ENCODE measurements at places on chromosomes 4 and X.
A peak's percentile ranks its signal among the peaks of the same experiment; 100 is the strongest.

DNA sequence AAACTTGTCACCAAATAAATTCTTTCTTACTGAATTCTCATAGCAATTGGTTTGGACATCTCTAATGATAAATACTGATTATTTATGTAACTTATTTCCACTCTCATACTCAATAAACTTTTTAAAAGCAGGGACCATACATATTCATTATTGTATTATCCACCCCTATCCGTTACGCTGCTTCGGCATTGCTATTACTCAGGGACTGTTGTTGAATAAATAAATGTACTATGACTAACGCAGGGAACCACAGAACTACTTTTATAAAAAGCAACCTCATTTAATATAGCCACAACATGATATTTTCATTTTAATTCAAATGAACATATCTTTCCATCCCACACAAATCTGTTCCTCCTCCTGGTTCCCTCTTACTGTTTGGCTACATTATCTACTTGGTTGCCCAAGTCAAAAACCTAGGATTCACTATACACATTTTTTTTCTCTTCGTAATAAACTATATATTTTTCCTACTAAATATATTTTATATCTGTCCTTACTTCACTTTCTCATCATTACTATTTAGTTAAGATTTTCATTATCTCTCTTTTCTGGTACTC lies 14.9 kb upstream of the ANKRD50 start:
- no peak for DNase-seq

- DNase-seq: no peak
Measured at GRCh38 chr4:116755051-116755450, 330.3 kb downstream of the TRAM1L1 start.

DNA sequence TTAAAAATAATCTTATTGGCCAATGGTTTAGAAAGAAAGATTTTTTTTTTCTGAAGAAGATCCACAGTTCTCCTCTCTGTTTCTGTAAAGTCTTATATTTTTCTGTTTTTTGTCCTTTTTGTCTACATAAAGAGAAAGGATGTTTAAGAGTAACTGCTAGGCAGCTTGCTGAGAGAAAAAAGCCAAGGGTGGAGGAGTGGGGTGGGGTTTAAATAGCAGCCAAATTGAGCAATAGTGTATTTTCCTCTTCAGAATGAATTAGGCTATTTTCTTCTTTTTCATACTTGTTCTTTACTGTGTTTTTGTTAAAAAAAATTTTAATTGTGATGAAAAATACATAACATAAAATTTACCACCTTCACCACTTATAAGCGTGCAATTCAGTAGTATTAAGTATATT lies 224.6 kb downstream of the SOWAHB start:
- no peak for DNase-seq

DNA sequence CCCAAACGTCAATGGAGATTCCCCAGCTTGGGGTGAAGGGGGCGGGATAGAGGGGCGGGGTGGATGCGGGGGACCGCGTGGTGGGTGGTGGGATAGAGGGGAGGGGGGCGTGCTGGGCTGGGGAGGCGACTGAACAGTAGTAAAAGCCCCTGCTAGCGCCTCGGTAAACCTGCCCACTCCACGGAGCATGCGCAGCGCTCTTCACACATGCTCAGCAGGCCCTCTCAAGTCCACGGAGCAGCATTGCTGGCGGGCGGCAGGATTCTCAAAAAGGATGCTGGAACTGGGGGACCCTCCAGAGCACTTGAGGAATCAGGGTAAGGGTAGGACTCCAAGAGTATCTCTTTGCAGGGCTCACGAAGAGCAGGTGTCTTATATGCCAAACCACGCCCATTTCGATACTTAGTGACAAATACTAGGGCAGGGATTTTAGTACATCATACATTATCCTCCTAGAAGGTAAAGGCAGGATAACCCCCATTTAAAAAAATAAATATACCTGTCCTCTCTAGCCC lies 378 bp upstream of the RPS6KA6 start:
- DNase-seq: no peak

DNA sequence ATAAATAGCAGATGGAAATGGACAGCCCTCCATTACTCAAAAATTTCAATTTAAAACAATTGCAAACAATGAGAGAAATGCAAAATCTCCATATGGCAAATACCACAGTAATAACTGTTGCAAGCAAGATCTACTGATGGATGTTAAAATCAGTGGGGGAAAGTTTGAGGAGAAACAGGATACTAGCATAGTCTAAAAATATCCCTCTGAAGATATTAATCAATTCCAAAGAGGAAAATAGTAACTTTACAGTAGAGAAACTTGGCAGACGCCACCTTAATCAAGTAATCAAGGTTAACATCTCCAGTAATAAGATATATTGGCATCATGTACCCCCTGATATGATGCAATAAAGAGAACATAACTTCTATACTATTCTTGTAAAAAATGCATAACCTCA lies 344.8 kb downstream of the ZNF674 start:
- no peak for DNase-seq

- DNase-seq: no peak
Measured at GRCh38 chr4:72340803-72341431, 228.1 kb downstream of the ADAMTS3 start.

DNA sequence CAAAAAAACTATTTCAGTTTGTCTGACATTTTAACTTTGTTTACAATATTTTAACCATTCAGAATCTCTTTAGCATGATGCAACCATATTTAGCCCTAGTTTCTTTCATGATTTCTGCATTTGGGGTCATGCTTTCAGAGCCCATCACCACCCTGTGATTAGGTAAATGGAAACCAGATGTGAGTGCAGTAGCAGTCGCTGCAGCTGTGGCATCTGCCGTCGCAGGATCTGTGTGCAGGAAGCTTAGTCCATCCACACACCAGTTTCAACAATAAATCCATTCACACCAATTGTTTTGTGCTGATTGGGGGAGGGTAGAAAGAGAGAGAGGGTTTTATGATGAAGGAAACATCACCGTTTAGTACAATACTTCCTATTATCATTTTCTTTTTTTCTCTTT lies 130.5 kb downstream of the CPEB2 start:
- DNase-seq: no peak

GRCh38 chrX:49272421-49272820 lies 2.8 kb downstream of the PPP1R3F start:
- no peak for DNase-seq

- no peak for DNase-seq
Measured at GRCh38 chr4:152044331-152045036, 283.7 kb upstream of the GATB start.

DNA sequence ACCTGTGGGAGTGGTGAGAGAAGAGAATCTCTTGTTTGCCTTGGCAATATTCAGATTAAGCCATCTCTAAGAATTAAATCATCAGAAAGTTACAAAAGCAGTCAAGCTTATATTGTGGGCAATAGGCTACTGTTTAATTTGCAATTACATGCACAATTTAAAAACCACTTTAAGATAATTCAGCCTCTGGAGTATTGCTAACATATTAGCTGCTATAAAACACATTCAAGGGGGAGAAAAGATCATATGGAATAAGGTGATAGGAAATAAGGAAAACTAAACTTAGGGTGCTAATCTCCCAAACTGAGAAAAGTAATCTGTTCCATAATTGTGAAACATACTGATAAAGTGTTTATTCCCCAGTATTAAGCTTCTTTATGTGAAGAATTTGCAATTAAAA lies 103.9 kb downstream of the ARAP2 start:
- DNase-seq: no peak

DNA sequence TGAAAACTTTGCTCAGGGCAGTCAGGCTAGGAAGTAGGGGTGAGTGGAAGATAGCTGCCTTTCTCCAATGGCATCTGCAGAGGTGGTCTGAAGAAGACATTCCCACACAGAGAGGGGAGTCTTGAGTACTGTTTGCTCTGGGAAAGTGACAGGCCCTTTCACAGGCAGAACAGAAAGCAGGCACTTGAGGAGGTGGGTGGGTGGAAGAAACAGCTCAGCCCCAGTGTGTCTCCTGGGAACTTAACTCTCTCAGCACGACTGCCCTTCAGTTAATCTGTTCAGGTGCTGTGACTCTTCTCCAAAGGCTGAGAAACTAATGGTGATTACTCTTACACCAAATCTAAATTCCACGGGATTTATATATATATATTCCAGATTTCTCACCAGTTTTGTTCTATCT lies 28.3 kb downstream of the ENOPH1 start:
- DNase-seq: no peak

- DNase-seq: no peak
Measured at GRCh38 chrX:41192880-41193279, 107.6 kb downstream of the USP9X start.

- no peak for DNase-seq
Measured at GRCh38 chr4:183830438-183830985, 74.6 kb upstream of the STOX2 start.

- DNase-seq: no peak
Measured at GRCh38 chr4:22721204-22721603, 28.5 kb downstream of the GBA3 start.

- no peak for DNase-seq
Measured at GRCh38 chr4:13633671-13634070, 6.1 kb upstream of the BOD1L1 start.

- DNase-seq: no peak
Measured at GRCh38 chrX:44889824-44890223, 16.8 kb downstream of the KDM6A start.

DNA sequence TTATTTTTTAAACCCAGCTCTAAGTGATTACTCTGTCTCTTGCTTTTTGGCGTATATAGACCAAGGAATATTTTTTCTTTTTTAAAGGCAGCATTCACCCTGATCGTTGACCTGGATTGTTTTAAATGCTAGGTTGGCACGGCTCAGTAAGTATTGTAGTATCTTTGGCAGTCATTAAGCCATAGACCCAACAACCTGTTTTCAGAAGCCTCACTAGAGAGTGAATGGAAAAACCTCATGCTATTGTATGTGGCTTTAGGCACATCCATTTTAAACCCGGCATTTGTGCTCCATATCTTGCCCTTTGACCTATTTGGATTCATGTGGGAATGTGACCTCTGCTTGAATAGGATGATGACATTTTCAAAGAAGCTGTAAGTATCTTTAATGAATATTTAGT lies 183.9 kb downstream of the SNCA start:
- no peak for DNase-seq

GRCh38 chrX:30301208-30301607 lies 8.0 kb downstream of the NR0B1 start:
- no peak for DNase-seq

DNA sequence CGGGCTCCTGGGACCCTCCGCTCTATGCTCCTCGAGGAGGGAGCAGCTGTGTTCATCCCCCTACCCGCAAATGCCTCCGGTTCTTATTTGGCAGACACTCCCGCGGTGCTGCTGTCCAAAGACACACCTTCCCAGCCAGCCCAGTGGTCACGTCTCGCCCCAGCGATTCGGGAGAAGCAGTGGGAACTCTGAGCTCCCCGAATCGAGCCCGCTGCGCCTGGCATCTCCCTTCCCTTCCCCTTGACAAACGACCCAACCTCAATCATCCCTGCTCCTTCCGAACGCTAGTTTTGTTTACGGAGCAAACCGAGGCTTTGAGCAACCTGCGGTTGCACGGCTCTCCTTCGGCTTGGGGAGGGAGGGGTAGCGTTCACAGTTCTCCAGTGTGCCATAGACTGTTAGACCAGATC lies 317 bp upstream of the FRMPD4 start:
- no peak for DNase-seq

GRCh38 chrX:56975611-56976010 lies 19.7 kb downstream of the SPIN3 start:
- no peak for DNase-seq

DNA sequence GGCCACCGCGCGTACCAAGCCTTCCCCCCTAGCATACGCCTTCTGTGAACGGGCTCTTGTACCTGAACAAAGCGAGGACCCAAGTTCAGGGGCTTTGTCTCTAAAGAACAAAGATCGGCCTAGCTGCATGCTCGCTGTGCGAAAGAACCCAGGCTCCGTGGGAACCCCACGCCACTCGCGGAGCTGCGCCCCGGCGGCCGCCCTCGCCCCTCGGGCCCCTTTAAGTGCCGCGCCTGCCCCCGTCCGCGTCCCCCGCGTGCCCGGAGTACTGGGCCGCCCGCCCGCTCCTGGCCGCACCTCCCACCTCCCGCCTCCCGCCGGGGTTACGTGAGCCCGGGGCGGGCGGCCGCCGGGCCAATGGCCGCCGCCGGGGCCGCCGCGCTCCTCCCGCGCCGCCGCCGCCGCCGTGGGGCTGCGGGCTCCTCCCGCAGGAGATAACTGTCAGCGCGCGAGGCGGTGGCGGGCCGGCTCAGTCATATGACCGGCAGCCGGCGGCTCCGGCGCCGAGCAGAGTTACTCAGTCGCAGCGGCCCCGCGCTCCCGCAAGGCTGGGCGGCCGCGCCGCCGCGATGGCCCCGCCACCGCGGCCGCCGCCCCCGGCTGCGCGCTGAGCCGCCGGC lies at the start of gene FNIP2:
FNIP2 (plus strand) TSS at position 472 of the 620 bp plus-strand sequence. CDS start 187 bp downstream, outside the sequence.
- peak; percentile 61 for DNase-seq

DNA sequence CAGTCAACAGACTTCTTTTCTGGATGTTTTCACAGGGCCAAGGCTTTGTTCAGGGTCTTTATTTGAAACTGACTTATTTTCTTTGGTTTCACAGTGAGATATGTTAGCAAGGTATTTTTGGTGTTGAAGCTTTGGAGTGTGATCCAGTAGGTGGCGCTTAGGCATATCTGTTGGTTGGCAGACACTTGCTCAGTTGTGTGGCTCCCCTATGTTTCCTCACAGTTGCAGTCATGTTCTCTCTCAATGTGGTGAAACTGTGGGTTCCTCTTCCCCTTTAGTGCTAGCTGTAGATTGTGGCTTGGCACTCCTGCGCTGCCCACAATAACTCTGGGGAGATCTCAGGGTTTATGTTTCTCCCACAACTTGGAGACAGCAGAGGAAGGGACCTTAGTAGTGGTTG lies 460.8 kb downstream of the SLITRK2 start:
- no peak for DNase-seq

GRCh38 chr4:1758306-1759121 lies 34.6 kb upstream of the FGFR3 start:
- no peak for DNase-seq

DNA sequence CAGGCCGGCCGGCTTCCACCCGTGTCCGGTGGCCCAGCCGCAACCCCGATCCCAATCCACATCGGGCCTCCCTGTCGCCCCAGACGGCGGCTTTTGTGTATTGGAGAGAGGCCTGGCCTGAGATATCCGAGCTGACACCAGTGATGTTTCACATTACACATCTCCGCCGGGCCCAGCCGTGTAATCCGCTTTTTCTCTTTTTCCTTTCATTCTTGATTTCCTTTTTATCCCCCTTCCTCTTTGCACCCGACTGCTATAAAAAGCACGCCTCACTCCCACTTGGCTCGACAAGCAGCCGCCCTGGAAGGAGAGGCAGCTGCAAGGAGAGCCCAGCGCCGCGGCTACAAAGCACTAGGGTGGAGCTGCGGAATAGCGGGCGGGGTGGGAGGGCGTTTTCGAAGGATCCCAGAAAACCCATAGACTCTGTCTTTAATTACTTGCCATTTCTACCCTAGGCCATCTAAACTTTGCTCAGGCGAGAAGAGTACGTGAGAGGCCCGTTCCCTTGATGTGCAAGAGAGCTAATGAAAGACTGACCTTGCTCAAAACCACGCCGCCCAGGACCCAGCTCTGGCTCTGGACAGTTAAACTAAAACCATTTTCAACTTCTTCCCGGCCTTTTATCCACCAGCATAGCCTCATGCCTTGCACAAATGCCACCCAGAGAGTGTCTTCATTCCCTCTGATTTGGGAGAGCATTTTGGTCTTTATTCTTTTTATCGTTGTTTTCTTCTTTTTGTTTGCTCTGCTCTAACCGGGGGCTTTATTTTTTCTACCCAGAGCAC lies 3.2 kb downstream of the PITX2 start:
- no peak for DNase-seq
